ENCODE measurements at places on chromosomes 13 and 19.

DNA sequence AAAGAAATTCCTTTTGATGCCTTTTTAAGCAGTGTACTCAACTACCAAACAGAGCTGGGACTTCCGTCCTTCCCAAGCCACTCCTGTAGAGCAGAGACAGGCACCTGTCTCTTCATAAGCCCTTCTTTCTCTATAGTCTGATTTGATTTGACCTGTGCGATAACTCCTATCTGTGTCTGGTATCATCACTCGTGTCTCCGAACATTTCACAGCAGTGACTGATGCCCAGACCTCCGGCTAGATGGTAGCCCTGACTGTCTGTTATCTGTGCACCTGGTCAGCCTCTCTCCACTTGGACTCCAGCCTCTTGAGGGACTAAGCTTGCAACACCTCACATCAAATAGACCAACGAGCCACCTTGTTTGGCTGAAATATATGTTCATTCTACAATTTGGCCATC, 316.2 kb upstream of the ZNF507 start:
- no peak for DNase-seq
- no peak overlapping the region for H3K4me3 ChIP-seq
- no peaks in the 10 kb centered on the region for H3K27me3 ChIP-seq
- no peak overlapping the region for H3K27ac ChIP-seq
- no peaks in the 10 kb centered on the region for H3K36me3 ChIP-seq

GRCh38 chr19:33241530-33242101, 16.0 kb upstream of the SLC7A10 start:
- peaks cover 20% of the 10 kb centered on the region for H3K4me1 ChIP-seq
- DNase-seq, result peak; percentile 21
- H3K27me3 ChIP-seq, result no peaks in the 10 kb centered on the region
- H3K4me3 ChIP-seq, result no peak overlapping the region

DNA sequence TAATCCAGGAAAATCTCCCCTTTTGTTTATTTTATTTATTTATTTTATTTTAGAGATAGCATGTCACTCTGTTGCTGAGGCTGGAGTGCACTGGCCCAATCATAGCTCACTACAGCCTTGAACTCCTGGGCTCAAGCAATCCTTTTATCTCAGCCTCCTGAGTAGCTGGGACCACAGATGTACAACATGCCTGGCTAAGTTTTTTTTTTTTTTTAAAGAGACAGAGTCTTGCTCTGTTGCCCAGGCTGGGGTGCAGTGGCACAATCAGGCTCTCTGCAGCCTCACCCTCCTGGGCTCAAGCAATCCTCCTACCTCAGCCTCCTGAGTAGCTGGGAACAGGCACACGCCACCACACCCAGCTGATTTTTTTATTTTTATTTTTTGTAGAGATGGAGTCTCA, 6.3 kb upstream of the PDCD2L start:
- H3K27ac ChIP-seq, result no peak overlapping the region
- no peak for DNase-seq
- no peak overlapping the region for H3K4me3 ChIP-seq
- no peaks in the 10 kb centered on the region for H3K27me3 ChIP-seq

DNA sequence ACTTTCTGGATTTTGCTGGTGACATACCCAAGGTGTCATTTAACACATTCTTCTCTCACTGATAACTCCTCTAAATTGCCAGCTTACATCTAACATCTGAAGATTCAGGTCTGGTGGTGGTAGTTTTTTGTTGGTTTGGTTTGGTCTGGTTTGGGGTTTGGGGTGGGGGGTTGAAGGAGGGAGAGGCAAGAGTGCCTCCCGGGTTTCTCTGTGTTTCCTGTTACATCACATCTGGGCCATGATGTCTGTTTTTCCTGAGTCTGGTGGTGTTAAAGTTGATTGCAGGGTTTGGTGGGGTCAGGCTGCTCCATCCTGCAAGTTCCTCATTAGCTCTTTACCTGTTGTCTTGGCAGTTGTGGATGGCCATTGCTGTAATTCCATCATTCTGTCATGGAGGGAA, 155.8 kb upstream of the UBL3 start:
- DNase-seq, result no peak
- no peak overlapping the region for H3K4me3 ChIP-seq
- H3K4me1 ChIP-seq, result peaks cover 4% of the 10 kb centered on the region
- no peaks in the 10 kb centered on the region for H3K36me3 ChIP-seq
- H3K27ac ChIP-seq, result no peak overlapping the region
- no peaks in the 10 kb centered on the region for H3K27me3 ChIP-seq

DNA sequence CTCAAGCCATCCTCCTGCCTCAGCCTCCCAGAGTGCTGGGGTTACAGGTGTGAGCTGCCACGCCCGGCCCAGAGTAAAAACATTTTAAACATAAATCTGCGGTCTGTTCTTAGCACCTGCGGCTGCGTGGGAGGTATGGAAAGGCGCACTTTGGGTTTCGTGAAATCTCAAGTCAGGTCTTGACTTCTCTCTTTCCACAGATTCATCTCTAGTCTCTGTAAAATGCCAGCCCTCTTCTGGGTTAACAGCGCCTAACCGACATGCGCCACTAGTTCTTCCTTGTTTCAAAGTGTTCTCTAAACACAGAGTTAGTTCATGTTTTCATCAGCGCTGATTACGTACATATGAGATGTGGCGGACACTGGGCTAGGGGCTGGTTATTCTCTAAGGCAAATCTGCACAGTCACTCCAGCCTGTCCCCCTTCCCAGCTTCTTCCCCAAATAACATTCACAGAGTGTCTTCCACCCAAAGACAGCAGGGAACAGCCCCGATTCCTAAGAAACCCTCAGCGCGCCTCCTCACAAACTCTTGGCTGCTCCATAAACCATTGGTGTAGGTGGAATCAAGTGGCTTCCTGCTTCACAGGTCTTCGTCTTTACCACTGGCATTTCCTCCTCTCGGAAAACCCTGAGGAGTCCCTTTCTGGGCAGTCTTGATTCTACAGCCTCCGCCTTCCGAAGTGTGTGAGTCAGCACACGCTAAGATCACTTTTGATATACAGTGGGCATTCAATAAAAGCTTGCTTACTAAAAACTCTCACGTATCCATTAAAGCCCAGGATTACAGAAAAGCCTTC, 1.4 kb downstream of the PARP4 start:
- H3K27me3 ChIP-seq, result no peaks in the 10 kb centered on the region
- peaks cover 11% of the 10 kb centered on the region for H3K4me1 ChIP-seq
- peak overlapping the region; percentile 81 for H3K4me3 ChIP-seq

GRCh38 chr13:20475927-20476691, 49.5 kb downstream of the CRYL1 start:
- H3K4me3 ChIP-seq, result peak overlapping the region; percentile 48
- H3K27ac ChIP-seq, result peak overlapping the region; percentile 21
- no peaks in the 10 kb centered on the region for H3K36me3 ChIP-seq
- peak; percentile 54 for DNase-seq
- peaks cover 27% of the 10 kb centered on the region for H3K4me1 ChIP-seq

- H3K27ac ChIP-seq, result no peak overlapping the region
- H3K4me1 ChIP-seq, result no peaks in the 10 kb centered on the region
- H3K4me3 ChIP-seq, result no peak overlapping the region
- no peak for DNase-seq
These were observed 64.7 kb downstream of the ZNF823 start for GRCh38 chr19:11674067-11674492.

- peak overlapping the region; percentile 86 for H3K27ac ChIP-seq
- peaks cover 17% of the 10 kb centered on the region for H3K4me1 ChIP-seq
- no peak overlapping the region for H3K4me3 ChIP-seq
- no peaks in the 10 kb centered on the region for H3K36me3 ChIP-seq
These were observed 2.2 kb downstream of the BST2 start for GRCh38 chr19:17402982-17403855.

GRCh38 chr19:872266-872951, 12.9 kb downstream of the CFD start:
- H3K4me3 ChIP-seq, result no peak overlapping the region
- H3K27me3 ChIP-seq, result no peaks in the 10 kb centered on the region
- H3K27ac ChIP-seq, result peak overlapping the region; percentile 57
- H3K4me1 ChIP-seq, result peaks cover 13% of the 10 kb centered on the region

DNA sequence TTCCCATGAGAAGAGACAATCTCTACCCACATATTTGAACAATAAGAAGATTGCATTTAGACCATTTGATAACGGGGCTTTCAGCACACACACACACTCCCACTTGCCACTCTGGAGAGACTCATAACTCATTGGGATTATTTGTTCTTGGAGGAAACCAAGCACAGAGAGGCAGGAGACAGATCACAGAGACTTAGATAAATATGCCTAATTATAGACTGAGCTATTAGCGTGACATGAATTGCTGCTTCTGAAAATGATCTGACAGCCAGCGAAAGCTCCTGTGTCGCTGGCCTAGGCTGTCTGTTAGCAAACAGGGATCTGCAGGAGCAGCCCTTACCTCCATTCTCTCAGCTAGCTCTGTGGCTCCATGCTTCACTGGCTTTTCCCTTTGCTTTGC, 111.4 kb downstream of the CCNA1 start:
- H3K27ac ChIP-seq, result no peak overlapping the region
- H3K36me3 ChIP-seq, result no peaks in the 10 kb centered on the region
- no peaks in the 10 kb centered on the region for H3K4me1 ChIP-seq
- no peaks in the 10 kb centered on the region for H3K27me3 ChIP-seq
- no peak for DNase-seq

GRCh38 chr13:110953833-110954532, 39.1 kb upstream of the ANKRD10 start:
- H3K4me1 ChIP-seq, result no peaks in the 10 kb centered on the region
- H3K4me3 ChIP-seq, result no peak overlapping the region
- no peak for DNase-seq
- H3K36me3 ChIP-seq, result no peaks in the 10 kb centered on the region

DNA sequence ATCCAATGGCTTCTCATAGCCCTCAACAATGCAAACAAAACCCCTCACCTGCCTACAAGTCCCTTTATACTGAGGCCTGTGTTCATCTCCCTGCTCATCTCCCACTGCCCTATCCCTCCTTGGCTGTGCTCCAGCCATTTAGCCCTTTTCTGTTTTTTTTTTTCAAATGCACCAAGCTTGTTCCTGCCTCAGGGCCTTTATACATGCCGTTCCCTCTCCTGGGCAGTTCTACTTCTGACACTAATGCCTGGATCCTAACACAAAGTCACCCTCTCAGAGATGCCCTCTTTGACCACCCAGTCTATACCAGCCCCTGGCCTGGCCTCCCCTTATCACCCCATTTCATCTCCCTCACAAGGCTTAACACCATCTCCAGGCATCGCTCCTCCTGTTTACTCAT, 26.9 kb downstream of the ZNF574 start:
- H3K27me3 ChIP-seq, result no peaks in the 10 kb centered on the region
- no peak for DNase-seq
- H3K27ac ChIP-seq, result no peak overlapping the region
- no peaks in the 10 kb centered on the region for H3K4me1 ChIP-seq

- H3K27me3 ChIP-seq, result no peaks in the 10 kb centered on the region
- no peak overlapping the region for H3K4me3 ChIP-seq
- H3K4me1 ChIP-seq, result no peaks in the 10 kb centered on the region
- no peaks in the 10 kb centered on the region for H3K36me3 ChIP-seq
- no peak overlapping the region for H3K27ac ChIP-seq
These were observed 60.4 kb downstream of the DLEU7 start for GRCh38 chr13:50783066-50783465.

All from CD8-positive, alpha-beta memory T cell (primary cell).